Endodermal cell (in vitro differentiated cells): ENCODE measurements at places on chromosomes 11 and 22. TPM values are rescaled to one million over a fixed set of nuclear protein-coding genes. Genes with fewer than 3 reads are reported as not detected.
A peak's percentile ranks its signal among the peaks of the same experiment; 100 is the strongest.

- no peak for DNase-seq
Observed at GRCh38 chr11:93487032-93487483, 56.1 kb downstream of the SMCO4 start.

- DNase-seq = no peak
Observed at GRCh38 chr22:45150139-45150538, 13.6 kb upstream of the NUP50 start.

GRCh38 chr11:42967653-42968052 lies 344.1 kb upstream of the API5 start:
- no peak for DNase-seq

DNA sequence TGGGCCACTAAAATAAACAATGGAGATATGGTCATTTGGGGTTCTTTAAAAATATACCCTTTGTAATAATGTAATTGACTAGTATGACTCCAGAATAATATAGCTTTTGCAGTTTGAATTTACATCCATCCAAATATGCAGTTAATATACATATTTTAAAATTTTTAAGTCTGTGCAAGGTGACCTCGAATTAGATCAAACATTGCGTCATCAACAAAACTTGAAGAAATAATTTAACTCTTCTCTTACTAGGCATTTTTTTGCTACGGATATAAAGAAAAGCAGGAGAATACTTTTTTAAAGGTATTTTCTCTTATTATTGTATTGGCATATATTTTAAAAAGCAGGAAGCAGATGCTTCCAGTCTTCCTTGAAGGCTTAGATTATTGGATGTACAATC lies 10.7 kb downstream of the OR51A4 start:
- DNase-seq = no peak

- DNase-seq = no peak
Observed at GRCh38 chr11:123526918-123527317, 96.8 kb downstream of the GRAMD1B start.

DNA sequence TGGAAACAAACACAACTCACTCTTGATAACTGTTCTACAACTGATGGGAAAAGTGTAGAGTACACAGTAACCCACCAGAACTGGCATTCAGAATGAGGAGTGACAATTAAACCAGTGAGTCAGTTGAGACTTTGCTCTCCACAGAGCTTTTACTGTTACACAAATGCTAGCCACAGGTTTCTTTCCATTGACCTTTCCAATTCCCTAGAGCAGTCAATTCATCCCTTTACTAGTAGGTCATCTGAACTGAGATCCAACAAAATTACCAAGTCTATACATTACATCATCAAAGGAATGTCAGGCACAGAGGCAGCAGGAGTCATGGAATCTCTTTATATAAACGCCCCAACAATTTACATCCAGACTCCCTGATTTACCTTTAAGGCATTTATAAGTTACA lies 65.9 kb downstream of the PHF21A start:
- no peak for DNase-seq

DNA sequence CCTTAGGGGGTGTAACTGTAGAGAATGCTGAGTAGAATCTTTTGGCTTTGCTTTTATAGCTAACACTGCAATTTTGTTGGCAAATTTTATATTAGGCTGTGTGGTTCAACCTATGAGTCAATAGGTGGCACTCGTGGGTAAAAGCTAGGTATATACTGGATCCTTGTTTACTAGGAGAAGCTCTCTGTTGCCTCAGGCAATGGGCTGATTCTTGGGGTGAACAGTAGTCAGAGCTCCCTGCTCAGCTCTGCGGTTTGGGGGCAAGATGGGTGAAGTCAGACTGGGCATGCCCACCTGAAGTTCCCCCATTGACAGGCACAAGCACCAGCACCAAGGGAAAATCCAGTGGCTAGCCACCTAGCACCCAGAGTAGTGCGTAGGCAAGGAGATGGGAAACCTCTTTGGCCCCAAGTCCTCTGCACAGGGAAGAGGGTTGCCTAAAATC lies 238.7 kb downstream of the FAM181B start:
- DNase-seq = peak; percentile 55

GRCh38 chr11:72773291-72773690 lies 20.6 kb downstream of the STARD10 start:
- DNase-seq = no peak

DNA sequence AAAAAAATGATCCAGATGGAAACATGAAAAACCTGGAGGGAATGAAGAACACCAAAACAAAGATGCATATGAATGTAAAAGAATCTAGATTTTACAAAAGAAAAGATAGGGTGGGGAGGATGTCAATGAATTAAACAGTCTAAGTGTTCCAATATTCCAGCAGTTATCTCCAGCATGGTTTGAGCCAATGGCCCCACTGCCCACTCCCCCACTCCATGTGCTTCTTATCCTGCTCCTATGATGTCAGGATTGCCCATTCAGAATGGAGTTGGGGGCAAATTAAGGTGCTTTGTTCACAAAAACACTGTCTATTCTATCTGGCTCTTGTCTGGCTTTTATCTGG lies 1.2 kb upstream of the OR52K1 start:
- no peak for DNase-seq

The UCP3 gene
- 1.9 TPM in 2 of 3 replicates, not detected in the other for total RNA-seq

The PIWIL4 gene
- 0.80 to 1.4 TPM (median 0.82 TPM) in 3 replicates for total RNA-seq

The TP53AIP1 gene
- not detected in 2 replicates for total RNA-seq

The NNMT gene
- not detected in 3 replicates for total RNA-seq

The GALNT18 gene
- 9.4 to 10.9 TPM (median 9.9 TPM) in 3 replicates for total RNA-seq

The SLC3A2 gene
- 418 to 573 TPM (median 438 TPM) in 3 replicates for total RNA-seq

The OR51E1 gene
- not detected in 2 replicates for total RNA-seq
